Non-pigmented ciliary epithelial cell (primary cell): ENCODE measurements at places on chromosomes 1 and 21.

DNA sequence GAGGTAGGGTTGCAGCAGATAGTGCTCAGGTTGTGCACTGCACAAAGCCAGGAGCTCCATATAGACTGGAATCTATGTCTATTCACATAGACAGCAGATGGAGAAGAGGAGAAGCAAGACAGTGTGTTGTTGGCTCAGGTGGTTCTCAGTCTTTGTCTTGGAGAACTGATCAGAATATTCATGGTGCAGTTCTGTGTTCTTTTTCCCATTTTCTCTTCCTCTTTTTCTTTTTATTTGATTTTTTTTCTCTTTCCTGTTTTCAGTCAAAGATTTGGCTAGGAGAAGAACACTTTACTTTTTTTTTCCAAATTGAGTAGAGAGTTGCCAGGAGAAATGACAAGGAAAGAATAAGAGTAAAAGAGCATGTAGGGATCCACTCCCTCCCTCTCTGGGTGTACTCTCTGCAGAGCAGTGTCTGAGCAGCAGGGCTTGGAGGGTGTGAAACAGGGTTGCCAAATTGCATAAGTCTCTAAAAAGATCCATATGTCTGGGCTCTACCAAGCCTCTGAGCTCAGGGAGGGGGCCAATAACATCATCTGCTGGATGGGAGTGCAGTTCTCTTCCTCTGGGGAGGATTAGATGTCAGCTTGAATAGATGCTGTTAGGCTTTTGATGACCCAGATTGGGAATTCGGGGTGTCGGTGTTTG lies 8.7 kb upstream of the CD34 start:
- DNase-seq, result no peak

GRCh38 chr1:78892260-78892840 lies 114.2 kb downstream of the ADGRL4 start:
- no peak for DNase-seq

GRCh38 chr1:18475234-18475905 lies 5.4 kb upstream of the KLHDC7A start:
- DNase-seq, result no peak

DNA sequence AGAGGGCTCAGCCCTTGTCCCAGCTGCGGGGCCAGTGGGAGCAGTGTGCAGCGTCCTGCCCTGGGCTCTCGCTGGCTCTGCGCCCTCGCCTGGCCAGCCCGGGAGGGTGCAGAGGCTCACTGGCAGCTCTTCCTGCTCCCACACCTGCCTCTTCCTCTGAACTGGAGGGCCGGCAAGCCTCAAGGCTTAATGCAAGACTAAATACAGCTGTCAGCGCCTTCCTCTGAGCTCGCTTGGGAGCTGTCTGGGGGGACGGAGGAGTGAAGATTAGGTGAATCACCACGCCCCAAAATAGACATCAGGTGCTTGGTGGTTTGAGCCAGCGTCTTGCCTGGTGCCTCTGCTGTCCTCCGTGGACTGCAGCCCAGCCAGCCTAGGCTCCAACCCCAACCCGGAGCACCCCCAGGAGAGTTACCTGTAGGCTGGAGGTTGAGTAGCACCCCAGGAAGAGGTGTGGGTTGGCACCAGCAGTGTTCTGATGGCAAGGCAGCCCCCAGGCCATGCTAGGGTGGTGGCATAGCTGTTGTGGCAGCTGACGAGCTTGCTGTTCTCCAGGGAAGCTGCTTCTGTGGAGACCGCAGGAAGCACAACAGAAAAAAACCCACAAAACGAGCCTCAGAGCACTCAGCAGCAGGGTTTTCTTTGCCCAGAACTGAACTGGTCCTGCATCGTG lies 36.9 kb downstream of the UMODL1 start:
- no peak for DNase-seq

GRCh38 chr1:61887076-61887867 lies 145.0 kb downstream of the PATJ start:
- DNase-seq, result no peak

- DNase-seq, result no peak
Measured at GRCh38 chr1:94039514-94039870, 81.5 kb downstream of the ABCA4 start.
